ENCODE measurements at places on chromosomes 6 and 20. TPM values are rescaled to one million over a fixed set of nuclear protein-coding genes. Genes with fewer than 3 reads are reported as not detected.

DNA sequence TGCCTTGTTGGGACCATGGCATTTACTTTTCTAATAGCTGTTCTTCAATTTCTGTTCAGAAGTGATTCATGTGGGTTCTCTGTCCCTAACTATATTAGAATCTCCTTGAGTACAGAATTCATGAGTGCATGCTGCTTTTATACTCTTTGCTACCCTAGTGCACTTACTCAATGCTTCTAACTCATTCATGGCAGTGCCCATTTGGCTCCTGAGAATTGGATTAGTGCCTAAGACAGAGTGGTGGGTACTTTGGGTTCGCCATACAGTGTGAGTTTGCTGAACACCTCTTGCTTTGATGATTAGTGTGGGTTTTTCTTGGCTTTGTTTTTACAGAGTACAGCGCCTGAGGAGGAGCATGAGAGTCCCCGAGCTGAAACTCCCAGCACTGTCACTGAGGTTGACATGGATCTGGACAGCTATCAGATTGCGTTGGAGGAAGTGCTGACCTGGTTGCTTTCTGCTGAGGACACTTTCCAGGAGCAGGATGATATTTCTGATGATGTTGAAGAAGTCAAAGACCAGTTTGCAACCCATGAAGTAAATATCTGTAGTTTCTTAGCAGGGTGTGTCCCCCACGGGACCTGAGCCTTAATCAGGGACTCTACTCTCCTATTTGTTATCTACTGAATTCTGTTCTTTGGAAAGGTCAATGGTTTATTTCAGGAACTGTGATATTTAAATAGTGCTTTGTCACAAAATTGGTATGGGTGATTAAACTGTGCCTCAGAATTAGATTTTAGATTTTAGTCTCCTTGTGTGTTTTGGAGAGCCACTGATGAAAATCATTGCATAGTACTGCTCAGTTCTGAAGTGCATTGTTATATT lies 150.7 kb downstream of the UTRN start:
- no peak for DNase-seq

DNA sequence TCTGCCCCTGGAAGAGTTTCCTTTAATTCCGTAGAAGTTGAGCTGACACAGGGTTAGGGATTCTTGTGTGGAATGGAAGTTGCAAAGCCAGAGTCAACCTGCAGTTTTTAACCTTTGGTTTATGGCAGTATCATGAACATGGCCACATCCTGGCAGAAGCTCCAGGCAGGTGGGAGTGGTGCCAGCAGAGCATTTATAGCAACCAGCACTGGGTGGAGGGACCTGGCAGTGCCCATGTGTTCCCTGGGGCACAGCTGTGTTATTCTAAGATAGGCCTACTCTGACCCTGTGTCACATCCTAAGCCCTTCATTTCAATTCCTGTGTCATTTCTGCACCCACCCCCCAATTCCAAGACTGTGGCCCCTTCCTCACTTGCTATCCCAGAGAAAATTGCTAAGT lies 26.1 kb upstream of the ZNF831 start:
- DNase-seq: no peak

- DNase-seq: no peak
Measured at GRCh38 chr20:23117738-23118137, 31.6 kb upstream of the CD93 start.

DNA sequence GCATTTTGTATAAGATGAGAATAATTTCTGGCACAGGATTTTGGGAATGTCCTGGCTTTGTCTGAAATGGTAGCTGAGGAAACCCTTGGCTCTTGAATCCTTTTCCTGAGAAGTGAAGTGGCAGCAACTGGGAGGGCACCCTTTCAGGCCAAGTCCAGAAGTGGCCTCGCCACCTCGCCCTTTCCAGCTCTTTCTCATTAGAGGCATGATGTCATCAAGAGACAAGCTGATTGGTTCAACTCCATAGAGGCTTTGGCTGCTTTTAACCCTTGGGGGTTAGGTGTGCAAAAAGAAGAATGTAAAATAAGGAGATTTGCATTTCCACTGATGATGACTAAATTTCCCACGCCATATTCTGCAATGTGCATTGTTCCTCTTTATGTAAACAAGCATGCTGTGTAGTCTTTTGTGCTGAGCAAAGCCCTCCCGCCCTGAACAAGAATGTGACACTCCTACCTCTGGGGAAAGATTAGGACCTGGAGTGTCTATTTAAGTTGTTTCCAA lies 116.5 kb downstream of the TCP11 start:
- DNase-seq: peak; percentile 73

DNA sequence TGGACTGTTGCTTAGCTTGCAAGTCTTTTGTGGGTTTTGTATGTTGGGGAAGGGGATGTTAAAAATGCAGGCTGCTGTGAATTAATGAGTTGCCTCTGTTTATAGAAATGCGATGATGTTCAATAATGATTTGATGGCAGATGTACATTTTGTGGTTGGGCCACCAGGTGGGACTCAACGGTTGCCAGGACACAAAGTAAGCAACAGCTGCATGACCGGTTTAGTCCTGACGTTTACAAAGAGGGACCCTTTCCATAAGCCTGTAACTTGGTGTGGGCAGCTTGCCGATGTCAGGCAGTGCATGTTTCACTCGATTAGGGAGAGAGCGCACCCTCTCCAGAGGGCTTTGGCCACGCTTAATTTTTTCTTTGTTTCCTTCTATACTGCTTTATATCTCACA lies 1.3 kb downstream of the BTBD3 start:
- no peak for DNase-seq

GRCh38 chr6:169839493-169839892 lies 88.1 kb downstream of the ERMARD start:
- no peak for DNase-seq

- peak; percentile 47 for DNase-seq
Measured at GRCh38 chr6:72623808-72624207, 1.9 kb downstream of the KCNQ5 start.

- DNase-seq: no peak
Measured at GRCh38 chr20:47493963-47494293, 7.8 kb upstream of the NCOA3 start.

DNA sequence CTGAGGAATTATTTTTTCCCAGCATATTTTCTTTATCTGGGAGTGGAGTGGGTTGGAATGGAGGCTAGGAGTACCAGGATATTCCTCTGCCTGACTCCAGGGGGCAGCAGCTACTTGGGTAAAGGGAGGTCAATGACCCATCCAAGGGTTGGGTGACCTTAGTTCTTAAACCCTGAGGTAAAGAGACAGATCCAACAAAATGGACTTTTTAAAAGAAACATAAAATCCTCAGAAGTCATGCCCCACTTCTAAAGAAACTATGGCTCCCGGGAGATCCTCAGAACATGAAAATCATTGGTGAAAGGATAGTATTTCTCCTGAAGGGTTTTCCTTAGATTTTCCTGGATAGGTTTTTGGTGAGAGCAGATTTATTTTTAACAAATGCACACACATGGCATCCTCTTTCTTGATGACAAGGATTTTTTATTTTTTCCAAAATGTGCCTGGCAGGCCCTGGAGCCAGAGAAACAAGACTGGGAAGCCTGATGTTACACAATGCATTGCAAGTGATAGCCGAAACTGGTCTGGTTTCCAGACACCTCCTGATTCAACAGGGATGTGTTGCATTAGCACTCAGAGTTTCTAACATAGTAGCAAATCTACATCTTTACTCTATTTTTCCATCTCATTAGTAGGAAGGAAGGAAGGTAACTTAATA lies 240.9 kb upstream of the BTBD3 start:
- DNase-seq: peak; percentile 70

GRCh38 chr6:6539036-6539435 lies 49.5 kb upstream of the LY86 start:
- no peak for DNase-seq

- DNase-seq: no peak
Measured at GRCh38 chr6:19530188-19530587, 307.0 kb upstream of the ID4 start.

DNA sequence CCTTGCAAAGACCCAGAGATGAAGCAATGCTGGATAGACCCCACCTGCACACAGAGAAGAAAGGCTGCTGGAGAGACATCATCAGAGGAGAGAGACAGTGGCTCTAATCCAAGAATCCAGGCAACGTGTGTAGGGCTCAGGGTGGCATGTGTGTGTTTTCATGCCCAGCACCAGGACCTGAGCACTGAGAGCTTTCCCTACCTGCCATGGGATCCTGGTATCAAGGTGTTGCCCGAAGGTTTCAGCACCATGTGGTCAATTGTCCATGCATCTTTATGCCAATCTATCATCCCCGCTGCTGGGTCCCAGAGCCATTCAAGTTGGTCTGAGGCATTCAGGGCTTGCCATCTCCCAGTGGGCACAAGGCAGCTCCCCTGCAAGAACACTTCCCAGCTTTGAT lies 7.5 kb upstream of the CD93 start:
- DNase-seq: no peak

DNA sequence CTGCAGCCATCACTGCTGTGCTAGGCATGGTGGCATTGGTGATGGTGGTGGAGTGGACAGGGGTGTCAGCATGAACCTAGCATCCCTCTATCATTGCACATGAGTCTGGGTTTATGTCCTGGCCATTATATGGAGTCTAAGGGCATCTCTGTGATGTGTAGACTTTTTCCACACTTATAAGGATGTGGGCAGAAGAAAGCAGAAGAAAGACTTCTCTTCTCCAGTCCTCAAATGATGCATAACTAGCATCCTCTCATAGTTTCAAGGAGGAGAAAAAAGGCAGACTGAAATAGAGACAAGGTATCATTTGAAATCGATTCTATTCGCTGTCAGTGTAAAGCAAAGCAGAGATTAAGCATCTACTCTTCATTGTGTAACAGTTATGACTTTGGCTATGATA lies 140.0 kb upstream of the ATXN1 start:
- no peak for DNase-seq

- DNase-seq: peak; percentile 49
Measured at GRCh38 chr6:166275714-166276166, 32.5 kb downstream of the PRR18 start.

DNA sequence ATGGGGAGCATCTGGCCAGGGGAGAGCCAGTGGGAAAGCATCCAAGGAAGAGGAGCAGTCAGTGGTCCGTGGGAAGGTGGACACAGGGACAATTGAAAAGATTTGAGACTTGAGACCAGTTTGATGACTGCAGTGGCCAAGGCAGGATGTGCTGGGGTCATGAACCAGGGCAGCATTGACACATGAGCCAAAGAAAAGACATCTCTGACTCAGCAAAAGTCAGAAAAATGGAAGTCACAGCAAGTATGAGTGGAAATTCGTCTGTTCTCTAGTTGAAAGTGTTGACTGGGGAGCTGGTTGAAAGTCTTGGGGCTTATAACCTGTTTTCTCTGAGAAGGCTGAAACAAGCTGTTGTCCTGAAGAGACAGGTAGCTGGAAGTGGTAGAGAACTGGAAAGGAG lies 31.3 kb downstream of the RAB22A start:
- DNase-seq: no peak

DNA sequence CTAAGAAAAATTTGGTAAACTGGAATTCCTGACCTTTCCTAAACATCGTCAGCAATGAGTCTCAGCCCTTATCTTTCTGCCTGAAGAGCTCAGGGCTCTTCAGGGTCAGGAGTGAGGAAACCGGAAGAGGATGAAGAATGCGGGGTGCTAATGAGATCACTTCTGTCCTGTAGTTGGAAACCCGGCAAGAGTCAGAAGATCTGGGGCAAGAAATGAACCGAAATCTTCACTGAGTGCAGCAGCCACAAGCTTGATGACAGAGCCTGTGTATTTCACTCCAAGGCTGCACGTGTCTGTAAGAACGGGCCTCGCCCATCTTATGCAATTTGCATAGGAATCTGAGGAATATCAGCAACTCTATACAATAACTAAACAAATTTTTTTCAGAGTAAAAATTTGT lies 60.4 kb upstream of the QKI start:
- DNase-seq: no peak

GRCh38 chr6:36578431-36578830 lies 15.7 kb upstream of the SRSF3 start:
- DNase-seq: no peak

GRCh38 chr6:65148839-65149238 lies 558.2 kb downstream of the EYS start:
- no peak for DNase-seq

DNA sequence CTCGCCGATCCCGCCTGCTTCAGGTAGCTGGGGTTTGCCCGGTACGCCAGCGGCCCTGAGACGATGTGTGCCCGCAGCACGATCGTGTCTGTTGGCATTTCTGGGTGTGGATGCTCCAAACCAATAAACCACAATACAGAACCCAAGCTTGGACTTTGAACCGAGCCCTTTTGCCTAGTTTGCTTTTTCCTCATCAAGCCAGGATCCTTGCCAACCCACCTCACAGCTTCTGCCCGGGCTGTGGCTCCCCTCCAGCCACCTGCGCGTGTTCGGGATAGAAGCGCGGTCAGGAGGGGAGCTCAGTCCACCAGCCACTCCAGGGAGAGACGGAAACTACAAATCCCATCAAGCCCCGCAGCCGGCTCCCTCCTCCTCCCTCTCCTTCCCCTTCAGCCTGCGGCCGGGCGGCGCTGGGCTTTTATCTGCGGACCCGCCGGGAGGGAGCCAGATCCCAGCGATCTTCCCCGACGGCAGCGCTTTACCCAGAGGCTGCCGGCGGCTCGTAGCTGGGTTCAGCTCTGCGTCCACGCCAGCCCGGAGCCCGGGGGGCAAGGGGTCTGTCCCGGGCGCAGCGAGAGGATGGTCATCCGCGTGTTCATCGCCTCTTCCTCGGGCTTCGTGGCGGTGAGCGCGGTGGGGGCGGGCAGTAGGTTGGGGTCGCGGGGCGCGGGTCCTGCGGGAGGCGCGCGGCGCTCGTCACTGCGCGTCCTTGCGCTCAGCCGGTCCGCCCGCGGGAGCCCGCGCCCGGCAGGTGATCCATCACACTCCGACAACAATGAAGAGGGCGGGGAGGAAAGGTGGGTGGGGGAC lies at the start of gene SH3BGRL2:
Gene SH3BGRL2, plus strand, starts transcription at position 447 of the 810 bp plus-strand sequence. Its CDS starts 133 bp downstream, at position 580.
- peak; percentile 49 for DNase-seq

Gene OR2J3
- not detected for total RNA-seq

Gene LZTS3
- 5.2 TPM for total RNA-seq

Gene REPS1
- 66.4 TPM for total RNA-seq

Gene BMP2
- total RNA-seq: 0.26 TPM

Gene TRERF1
- total RNA-seq: 2.3 TPM

Gene REM1
- not detected for total RNA-seq

Data from SK-MEL-5 (cell line).